Glutamatergic neuron (in vitro differentiated cells): ENCODE measurements at places on chromosomes 7 and 10.

DNA sequence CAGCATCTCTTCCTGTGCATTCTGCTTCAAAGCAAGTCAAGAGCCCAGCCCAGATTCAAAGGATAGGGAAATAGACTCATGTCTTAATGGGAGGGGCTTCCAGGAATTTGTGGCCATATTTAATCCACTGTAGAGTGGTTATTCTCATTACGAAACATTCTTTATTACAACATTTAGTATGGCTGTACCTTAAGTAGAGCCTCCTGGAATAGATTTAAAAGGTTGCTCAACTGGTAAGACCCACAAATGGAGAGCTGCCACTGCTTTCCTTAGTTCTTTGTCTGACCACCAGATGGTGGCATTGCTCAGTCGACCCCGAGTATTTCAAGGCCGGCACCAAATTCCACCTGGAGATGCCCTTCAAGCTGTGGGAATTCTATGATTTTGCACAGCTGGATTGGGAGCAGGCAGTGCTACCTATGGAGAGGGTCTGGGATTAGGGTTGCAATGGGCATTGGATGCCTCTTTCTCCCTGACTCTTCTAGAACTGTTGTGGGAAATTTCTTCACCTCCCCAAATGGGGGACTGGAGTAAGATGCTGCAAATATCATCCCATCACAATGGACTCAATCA lies 102.2 kb downstream of the RBM20 start:
- DNase-seq: peak; percentile 69

- no peak for DNase-seq
Observed at GRCh38 chr10:71467569-71468362, 71.0 kb downstream of the CDH23 start.

DNA sequence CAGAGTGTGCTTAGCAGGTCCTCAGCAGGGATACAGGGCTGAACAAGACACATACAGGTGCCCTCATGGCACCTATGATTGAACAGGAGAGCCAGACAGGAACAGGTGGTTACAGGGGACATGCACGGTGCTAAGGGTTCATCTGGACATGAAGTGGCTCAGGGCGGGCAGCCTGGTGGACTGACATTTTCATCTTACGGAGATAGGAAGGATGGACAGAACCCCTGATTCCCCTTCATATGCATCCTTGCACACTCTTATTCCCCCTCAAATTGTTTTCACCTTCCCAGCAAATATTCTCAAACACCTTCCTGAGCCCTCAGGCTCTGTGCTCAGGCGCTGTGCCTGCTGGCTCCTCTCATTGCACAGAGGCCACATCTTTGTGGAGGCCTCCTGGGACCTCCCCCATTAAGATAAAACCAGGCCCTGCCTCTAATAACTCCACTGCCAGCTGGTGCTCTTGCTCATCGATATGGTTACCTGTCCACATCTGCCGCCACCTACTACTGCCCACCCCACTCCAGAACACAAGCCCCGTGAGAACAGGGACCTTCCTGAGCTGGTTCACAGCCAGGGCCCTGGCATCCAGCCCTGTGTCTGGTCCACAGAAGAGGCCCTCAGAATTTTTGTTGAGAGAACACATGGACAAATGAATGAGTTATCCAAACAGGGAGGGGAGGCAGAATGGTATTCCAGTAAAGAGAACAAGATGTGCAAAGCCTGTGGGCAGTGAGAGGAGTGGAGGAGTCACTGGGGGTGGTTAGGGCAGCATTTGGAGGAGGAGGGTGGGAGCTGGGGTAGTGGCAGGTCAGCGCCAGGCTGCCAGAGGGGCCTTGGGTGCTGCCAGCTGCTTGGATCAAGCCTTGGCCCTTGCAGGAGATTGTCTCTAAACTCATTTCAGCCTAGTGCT lies 68.9 kb upstream of the AQP1 start:
- DNase-seq: peak; percentile 50

- no peak for DNase-seq
Observed at GRCh38 chr7:156234666-156235494, 405.7 kb upstream of the RNF32 start.

DNA sequence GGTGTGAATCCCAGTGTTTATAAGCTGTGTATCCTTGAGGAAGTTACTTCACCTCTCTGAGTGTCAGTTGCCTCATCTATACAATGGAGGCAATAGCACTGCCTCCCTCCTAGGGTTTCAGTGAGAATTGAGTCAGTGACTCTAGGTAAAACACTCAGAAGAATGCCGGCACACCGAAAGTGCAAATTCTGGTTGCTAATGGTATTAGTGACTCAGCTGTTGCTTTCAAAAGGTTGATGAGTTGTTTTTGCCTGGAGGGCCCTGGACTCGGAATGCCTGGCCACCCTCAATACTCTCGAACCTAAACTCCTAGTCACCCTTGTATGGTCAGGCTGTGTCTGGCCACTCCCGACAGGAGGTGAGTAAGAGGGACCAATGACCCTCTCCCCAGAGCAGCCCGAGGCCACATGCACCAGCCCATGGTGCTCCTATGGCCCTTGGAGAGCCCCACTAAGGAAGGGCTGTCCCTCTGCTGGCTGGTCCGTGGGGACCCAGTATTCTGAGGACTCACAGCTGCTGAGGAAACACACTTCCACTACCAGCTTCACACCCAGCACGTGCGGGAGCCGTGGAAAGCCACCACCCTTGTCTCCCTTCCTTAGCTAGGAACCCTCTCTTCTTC lies 60.2 kb downstream of the CALML3 start:
- no peak for DNase-seq

GRCh38 chr7:124777268-124777667 lies 11.7 kb upstream of the GPR37 start:
- no peak for DNase-seq

DNA sequence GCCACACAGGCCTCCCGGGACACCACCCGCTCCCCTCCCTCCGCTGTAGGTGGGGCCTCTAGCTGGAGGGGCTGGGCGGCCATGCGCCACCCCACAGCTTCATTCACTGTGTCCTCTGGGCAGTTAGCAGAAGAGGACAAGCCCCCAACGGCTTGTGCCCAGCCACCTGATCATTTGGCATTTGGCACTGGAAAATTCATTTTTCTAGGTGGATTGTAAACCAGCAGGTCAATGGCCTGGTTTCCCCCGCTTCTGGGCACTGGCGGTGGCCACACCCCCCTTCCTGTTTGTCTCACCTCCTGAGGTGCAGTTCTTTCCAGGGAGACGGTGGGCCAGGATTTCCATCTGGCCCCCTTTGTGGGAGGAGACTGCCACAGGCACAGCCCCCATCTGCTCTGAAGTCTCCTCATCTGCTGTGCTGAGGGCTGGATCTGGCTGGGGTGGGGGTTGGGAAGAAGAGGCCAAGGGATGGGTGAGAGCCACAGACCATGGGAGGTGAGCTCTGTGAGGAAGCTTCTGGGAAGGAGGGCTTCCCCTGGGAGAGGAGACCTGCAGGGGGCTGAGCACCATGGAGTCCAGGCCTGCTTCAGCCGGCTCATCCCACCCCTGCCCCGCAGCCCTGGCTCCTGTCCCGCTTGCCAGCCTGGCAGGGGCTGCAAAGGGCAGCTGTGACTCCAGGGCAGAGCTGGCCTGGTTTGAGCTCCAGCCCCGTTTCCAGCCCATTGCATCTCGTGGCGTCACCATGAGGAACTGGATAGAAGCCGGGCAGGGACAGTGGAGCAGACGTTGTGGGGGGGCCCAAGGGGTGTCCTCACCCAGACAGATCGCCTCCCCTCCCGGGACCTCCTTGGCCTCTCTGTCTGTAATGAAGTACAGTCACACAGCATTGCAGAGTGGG lies 40.1 kb upstream of the SLC29A3 start:
- DNase-seq: no peak

- DNase-seq: no peak
Observed at GRCh38 chr10:9437131-9437530, 1382.6 kb downstream of the GATA3 start.

DNA sequence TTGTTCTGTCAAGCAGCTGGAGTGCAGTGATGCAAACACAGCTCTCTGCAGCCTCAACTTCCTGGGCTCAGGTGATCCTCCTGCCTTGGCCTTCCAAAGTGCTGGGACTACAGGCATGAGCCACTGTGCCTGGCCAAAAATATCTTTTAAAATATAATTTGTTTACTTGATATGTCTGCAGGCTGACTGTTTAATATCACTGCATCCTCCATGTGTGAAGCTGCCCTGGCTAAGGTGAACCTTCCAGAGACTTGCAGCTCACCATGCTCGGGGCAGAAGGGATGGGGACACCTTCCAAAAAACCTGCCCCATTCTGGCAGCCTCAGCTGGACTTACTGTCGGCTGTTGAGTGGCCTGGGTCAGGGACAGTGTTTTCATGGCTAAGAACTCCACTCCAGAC lies 57.6 kb upstream of the DDC start:
- DNase-seq: no peak

DNA sequence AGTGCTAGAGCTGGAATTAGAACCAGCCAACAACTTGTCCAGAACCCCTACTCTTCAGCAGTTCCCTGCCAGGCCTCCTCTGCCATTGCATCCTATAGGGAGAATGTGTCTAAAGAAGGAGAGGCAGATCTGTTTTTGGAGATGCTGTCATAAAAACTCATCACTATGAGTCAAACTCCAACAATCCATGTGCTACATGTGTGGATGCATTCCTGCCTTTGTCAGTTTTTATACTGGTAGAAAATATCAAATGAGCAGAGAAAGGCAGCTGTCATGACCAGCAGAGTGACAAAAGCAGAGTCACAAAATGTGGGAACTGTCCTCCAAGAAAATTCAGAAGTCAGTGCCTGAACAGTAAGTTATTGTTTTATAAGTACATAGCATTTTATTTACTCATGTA lies 93.0 kb downstream of the ABLIM1 start:
- DNase-seq: no peak

- DNase-seq: no peak
Observed at GRCh38 chr10:75528392-75528791, 97.0 kb downstream of the LRMDA start.

DNA sequence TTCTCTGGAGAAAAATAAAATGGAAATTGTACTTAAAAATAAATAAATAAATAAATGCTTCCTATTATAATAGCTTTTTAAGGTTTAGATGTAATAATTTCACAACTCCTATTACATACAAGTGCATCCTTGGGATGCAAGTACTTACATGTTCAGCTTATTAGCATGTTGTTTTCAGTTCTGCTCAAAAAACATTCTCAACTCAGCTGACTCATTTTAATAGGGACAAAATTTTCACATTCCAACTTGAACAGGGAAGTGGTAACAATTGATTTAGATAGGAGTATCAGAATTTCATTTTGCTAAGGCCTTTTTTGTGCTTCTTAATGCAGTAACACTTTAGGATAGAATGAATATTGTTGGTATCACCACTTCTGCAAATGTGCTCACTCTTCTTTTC lies 16.7 kb upstream of the PAPSS2 start:
- DNase-seq: no peak

- peak; percentile 68 for DNase-seq
Observed at GRCh38 chr7:76282344-76283253, 19.9 kb upstream of the HSPB1 start.

- DNase-seq: peak; percentile 30
Observed at GRCh38 chr7:50591480-50592438, 26.6 kb upstream of the DDC start.

DNA sequence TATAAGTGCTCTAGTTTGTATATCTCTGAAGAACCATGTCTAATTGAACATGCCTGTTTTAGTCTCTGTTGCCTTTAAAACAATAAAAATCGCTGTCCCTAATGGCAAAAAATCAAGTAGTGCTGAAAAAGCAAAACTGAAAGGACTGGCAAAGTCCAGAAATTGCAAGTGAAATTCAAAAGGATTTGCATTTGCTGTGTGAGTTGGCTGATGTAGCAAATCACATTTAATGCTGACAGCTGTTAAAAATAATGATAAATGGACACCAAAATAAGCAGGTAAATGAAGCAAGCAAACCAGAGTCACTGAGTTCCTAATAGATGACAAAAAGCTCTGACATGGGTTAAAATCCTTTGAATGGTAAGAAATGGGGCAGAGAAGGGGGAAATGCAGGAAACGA lies 874.1 kb downstream of the GRM8 start:
- no peak for DNase-seq

DNA sequence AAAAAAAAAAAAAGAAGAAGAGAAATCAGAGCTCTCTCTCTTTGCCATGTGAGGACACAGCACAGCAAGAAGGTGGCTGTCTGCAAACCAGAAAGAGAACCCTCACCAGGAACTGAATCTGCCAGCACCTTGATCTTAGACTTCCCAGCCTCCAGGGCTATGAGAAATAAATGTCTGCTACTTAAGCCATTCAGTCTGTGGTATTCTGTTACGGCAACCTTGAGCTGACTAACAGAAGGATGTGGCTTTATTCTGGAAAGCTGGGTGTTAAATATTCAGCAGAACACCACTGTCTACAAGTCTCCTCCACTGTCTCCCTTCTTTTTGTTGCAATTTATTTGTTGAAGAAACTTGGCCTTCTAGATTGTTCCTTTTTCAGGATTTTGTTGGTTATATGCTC lies 5.0 kb downstream of the COL26A1 start:
- no peak for DNase-seq

DNA sequence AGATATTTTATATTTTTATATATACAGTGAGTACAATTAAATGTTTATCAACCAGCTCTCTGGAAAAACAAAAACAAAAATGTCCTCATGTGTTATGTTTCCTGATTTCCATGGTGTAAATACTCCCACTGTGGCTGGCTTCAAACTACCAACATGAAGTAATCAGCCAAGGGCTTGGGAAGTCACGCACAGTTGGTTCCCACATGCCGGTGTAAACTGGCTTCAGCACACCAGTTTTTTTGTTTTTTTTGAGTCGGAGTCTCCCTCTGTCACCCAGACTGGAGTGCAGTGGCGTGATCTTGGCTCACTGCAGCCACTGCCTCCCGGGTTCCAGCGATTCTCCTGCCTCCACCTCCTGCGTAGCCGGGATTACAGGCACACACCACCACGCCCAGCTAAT lies 11.8 kb downstream of the OSBPL3 start:
- DNase-seq: no peak

DNA sequence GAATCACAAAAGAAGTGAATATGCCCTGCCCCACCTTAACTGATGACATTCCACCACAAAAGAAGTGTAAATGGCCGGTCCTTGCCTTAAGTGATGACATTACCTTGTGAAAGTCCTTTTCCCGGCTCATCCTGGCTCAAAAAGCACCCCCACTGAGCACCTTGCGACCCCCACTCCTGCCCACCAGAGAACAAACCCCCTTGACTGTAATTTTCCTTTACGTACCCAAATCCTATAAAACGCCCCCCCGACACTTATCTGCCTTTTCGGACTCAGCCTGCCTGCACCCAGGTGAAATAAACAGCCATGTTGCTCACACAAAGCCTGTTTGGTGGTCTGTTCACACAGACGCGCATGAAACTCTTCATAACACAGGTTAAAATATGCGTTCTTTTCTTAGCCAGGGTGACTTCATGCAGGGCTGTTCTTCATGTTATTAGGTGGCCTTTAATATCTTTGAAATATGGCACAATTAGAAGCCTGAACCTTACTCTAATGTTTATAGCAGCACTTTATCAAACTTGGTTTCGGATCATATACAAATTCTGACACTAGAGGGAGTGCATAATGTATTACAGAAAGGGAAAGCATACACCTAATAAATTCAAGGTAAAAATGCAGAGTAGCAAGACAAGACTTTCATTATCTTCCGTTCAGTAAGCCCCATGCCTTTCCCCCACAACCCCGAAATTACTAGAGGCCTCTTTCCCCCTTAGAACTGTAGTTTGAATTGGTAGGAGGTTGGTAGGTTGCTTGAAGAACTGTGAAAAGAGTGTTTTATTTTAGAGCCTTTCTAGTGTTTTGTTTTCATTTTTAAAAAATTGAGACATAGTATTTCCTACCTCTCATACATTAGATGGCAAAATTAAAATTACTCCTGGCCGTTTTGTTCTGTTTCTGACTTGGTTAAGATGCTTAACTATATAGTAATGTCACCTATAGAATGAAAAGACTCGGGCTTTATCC lies 117.9 kb downstream of the NPY start:
- no peak for DNase-seq
